ENCODE measurements at places on chromosomes 12 and 14. TPM values are rescaled to one million over a fixed set of nuclear protein-coding genes. Genes with fewer than 3 reads are reported as not detected.

HOXC4 gene
- total RNA-seq = not detected

- DNase-seq = no peak
These were observed 28.1 kb downstream of the CRADD start for GRCh38 chr12:93705237-93705636.

GRCh38 chr12:107525719-107526554 is 159.7 kb upstream of the PWP1 start:
- DNase-seq = no peak

- no peak for DNase-seq
These were observed 2.5 kb upstream of the PAPLN start for GRCh38 chr14:73234586-73235394.

DNA sequence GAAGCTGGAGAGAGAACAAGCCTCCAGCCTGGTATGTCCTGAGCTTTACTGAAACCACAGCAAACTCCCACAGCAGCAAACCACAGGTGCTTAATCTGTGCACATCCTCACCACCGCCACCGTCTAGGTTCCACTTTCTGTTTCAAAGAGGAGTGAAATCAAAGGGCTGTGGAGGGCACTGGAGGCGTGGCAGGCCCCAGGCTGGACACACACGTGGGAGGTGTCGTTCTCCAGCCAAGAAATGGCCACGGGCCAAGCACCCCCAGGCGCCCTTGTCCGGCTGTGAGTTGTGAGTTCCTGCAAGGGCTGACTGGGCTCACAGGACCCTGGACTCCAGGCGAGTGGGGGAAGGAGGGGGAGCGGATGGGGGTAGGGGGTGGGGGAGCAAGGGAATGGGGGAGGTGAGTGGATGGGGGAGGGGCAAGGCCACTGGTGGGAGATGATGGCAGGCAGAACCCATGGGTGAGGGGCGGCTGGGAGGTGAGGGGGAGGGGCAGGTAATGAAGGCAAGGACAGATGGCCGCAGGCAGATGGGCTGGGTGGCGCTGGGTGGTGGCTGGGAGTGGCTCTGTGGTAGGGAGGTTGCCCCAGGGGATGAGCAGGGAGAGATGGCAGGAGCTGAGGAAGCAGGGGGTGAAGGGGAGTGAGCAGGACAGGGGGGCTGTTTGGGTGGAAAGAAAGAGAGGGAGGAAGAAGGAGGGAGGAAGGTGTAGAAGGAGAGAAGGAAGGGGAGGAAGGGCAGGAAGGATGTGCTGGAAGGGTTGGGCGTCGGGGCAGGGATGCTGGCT is 86.7 kb downstream of the NCOR2 start:
- peak; percentile 89 for DNase-seq

GRCh38 chr14:74389980-74390379 is 36.0 kb downstream of the SYNDIG1L start:
- no peak for DNase-seq

GRCh38 chr14:71713016-71713415 is 219.2 kb upstream of the RGS6 start:
- DNase-seq = no peak

DNA sequence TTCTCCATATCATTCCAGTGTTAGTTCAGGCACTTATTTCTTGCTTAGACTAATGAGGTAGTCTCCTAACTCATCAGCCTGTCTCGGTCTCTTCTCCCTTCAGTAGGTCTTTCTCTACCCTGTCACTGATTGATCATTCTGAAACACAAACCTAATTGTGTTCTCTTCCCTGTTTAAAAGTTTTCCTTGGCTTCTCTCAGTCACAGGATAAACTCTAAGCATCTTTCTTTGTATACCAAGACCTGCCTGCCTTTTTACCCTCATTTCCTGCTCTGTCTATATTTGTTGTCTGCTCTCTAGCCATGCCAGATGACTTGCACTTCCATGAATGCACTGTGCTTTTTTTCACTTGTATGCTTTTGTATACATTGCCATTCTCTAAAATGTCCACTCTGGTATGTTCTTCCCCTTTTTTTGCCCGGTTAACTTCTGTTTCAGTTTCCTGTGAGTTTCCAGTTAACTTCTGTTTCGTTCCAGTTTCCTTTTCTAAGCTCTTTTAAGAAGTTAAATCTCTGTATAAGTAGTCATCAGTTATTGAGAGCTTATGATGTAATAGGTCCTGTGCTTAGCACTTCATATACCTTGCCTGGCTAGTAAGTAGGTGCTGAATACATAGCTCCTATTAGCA is 12.8 kb downstream of the DIP2B start:
- DNase-seq = peak; percentile 76

- peak; percentile 85 for DNase-seq
These were observed 519 bp downstream of the MORN3 start for GRCh38 chr12:121668750-121669520.
